ENCODE measurements at places on chromosomes 1 and 21.

DNA sequence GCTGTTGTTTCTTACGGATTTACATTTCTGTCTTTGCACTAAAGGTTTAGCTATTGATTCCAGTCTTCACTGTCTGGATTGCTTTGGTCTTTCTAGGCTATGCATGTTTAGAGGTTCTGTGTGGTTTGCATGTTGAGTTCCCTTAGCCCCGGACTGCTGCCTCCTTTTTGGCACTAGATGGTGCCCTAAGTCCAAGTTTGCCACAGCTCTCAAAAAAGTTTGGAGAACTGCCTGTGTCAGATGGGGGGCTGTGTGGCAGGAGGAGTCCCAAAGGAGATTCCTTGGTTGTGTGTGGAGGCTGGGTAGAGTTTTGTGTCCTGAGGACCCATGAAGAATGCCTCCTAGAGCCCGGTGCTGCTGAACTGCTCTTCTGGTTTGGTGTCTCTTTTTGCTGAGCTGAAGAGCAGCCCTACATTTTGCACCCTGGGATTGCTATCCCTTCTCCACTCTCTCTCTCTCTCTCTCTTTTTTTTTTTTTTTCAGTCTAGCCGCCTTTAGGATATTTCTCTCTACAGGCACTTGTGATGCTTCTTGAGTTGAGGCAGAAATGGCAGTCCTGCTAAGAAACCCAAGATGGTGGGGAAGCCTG is 74.4 kb downstream of the PTGS2 start:
- DNase-seq, result no peak

- DNase-seq, result no peak
These were observed 12.1 kb upstream of the COA6 start for GRCh38 chr1:234361102-234361603.

- no peak for DNase-seq
These were observed 13.6 kb downstream of the SLC26A9 start for GRCh38 chr1:205929496-205930194.

- no peak for DNase-seq
These were observed 76.6 kb downstream of the RNF220 start for GRCh38 chr1:44481701-44482100.

GRCh38 chr1:181028196-181028595 is 5.5 kb upstream of the STX6 start:
- DNase-seq, result no peak

Measured in activated CD8-positive, alpha-beta memory T cell treated with anti-CD3 and anti-CD28 coated beads for 1 hour (primary cell).